Stimulated activated CD4-positive, alpha-beta T cell treated with anti-CD3 and anti-CD28 coated beads, Interleukin-15, amount 100 ng/mL, for 1 hour (primary cell): ENCODE measurements at places on chromosomes 3 and 15.

- DNase-seq: no peak
These were observed 200.7 kb downstream of the TJP1 start for GRCh38 chr15:29621616-29622015.

- no peak for DNase-seq
These were observed 39.5 kb upstream of the GRM7 start for GRCh38 chr3:6821411-6821810.

DNA sequence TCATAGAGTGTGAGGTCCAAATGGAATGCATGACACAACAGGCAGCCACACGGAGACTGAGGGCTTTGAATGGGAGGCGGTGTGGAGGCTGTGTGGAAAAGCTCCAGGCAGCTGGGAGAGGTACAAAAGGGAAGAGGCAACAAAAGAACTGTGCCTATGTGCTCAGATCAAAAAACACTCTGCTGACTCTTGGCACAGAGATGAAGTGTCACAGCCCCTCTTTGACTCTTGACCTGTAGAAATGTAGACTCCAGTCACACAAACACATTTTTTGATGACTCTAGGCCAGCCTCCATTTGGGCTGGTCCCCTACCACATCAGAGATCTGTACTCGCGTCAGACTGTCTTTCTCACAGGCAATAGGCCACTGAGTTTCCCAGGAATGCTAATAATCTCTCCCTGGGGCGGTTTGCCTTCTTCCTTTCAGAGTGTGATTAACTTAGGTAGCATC, 456.0 kb downstream of the TUSC7 start:
- no peak for DNase-seq

DNA sequence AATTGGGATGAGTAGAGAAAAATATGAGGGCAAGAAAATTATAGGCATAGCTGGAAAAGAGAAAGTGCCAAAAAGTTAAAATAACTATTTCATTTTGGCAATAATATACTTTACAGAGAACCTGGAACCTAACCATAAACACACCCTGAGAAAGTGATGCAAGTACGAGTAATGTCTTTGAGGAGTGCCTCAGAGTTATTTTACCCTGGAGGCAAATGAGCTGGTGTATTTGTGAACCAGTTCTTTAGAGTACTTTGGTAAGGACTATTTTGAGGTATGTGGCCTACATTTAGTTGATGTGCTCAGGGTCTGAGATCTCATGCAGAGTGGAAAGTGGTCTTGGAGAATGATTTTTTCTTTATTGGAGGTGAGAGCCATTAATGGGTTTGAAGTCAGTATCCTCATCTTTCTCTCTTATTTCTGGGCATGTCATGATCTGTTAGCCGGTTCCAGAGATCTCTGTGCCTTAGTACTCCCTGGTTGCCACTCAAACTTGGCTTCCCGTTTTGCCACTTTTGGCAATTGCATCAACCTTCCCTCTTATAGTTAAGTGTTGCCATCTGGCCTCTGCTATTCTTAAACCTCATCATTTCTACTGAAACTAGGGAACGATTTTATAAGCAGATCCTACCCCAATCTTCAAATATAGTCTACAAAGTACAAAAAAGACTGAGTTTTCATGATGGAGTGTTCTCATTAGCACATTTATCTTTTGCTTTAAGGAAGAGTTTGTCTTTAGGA, 145.7 kb downstream of the EPHA6 start:
- DNase-seq: no peak

GRCh38 chr3:171783626-171784025, 26.7 kb downstream of the PLD1 start:
- no peak for DNase-seq
